AG09319 (cell line): ENCODE measurements at places on chromosomes 11 and 22.
A peak's percentile ranks its signal among the peaks of the same experiment; 100 is the strongest.

DNA sequence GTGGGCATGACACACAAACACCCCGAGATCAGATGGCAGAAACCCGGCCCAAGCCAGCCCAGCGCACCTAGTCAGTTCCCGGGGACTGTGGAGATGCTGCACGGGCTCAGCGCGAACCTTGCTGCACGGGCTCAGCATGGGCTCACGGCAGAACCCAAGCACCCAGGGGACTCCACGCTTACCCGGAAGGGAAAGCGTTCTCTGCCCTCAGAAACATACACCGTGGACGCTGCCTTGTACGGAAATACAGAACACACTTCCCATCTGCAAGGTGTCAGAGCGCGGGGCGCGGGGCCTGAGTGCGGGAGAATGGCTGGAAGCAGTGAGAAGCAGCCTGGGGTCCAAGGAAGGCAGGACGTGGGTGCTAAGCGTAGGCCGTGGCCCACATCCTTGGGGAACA lies 319.9 kb downstream of the NTM start:
- DNase-seq, result no peak

GRCh38 chr11:128039140-128040021 lies 548.0 kb downstream of the ETS1 start:
- DNase-seq, result peak; percentile 91

DNA sequence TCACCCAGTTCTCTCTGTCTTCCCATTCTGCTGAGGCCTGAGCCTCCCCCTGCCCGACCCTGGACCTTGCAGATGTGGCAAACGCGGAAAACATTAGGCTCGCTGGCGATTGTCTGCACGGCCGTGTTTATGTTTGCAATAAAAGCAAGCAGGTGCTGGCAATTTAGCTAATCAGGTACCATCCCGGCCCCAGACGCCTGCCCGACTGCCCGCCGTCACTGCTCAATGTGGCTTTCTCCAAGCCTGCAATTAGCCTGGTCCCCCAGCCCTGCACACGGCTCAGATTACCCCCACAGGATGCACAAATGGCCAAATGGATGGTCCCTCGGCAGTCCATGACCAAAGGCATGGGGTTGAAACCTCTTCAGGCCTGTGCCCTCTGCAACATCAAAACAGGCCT lies 259.7 kb downstream of the MN1 start:
- no peak for DNase-seq

DNA sequence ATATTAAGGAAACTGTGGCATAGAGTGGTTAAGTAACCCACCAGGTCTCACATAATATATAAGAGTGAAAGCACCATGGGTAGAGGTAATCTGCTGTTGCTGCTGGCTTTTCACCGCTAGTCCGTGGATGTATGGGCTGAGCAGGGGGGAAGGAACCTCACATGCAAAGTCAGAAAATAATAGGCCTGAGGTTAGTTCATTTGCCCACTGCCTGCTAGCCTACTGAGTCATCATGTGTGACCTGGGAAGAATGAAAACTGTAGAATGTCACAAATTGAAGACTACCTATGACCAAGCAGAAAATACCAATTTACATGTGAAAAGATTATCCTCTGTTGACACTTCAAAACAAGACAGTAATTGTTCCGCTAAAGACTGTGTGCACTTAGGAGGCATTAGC lies 560.1 kb upstream of the FAT3 start:
- no peak for DNase-seq

GRCh38 chr22:26065847-26066246 lies 103.4 kb upstream of the SEZ6L start:
- DNase-seq, result no peak

- DNase-seq, result no peak
Observed at GRCh38 chr11:80297858-80298632, 857.2 kb upstream of the TENM4 start.

- no peak for DNase-seq
Observed at GRCh38 chr11:84316866-84317555, 1030.8 kb upstream of the CCDC90B start.

- DNase-seq, result no peak
Observed at GRCh38 chr11:110121204-110121603, 28.0 kb downstream of the ZC3H12C start.

DNA sequence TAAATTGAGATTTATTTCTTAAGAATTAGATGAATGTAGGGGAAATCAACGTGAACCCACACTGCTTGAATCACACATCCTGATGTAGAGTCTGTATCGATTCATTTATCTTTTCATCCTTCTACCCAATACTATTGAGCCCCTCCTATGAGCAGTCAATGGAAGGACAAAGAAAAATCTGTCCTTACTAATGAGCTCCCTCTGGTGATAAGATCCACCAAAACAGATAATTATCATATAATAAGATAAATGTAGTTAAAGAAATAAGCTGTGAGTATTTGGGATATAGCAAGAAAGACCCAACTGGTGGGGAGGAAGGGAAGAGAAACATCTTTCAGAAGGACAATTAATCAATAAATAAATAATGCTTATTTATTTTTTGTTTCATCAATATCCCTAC lies 385.1 kb upstream of the CCDC90B start:
- no peak for DNase-seq

- no peak for DNase-seq
Observed at GRCh38 chr11:109203176-109203575, 218.8 kb upstream of the C11orf87 start.

DNA sequence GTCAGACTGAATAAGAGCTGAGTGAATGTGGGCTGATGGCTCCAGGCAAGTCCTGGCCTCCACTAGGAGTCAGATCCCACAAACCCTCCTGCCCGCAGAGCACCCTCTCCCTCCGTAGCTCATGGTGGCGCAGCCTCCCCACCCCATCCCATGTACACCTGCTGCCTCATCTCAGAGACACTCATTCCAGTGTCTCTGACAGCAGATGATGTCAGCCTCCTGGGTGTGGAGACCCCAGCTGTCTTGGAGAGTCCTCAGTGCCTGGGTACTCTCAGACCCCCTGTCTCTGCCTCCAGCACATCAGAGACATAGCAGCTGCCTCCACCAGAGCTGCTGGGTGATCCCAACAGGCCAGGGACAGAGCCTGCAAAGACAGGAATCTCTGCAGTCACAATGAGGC lies 9.5 kb downstream of the IGLL5 start:
- DNase-seq, result no peak

DNA sequence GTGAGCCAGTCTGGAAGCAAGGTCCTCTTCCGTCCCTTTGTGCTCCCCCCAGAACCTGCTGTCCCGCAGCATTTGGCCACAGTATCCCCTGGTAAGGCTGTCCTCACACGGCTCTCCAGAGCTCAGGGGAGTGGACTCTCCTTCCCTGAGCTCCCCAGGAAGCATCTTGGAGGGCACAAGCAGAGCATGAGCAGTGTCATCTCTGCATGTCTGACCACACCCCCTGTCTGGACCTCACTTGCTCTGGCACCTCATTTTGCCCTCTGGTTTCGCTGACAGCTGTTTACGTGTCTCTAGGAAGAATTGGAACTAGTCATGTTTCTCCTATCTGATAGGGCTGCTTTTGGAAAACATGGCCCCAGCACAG lies 15.5 kb downstream of the DCPS start:
- no peak for DNase-seq

DNA sequence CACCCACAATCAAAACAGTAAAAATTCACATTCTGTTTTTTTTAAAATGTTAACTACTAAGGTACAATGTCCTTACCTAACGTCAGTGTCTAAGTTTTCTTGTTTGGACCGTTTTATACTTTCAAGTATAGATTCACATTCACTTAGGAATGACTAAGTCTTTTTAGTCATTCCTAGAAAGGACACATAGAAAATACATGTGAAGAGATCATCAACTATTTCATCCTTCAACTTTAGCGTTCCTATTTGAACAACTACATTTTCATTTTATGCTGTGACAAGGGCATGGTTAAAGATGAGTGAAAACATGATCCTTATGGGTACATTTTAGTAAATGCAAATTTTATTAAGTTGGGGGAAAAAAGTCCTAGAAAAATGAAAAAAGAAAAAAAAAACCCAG lies 62.8 kb downstream of the DDX10 start:
- DNase-seq, result no peak

- no peak for DNase-seq
Observed at GRCh38 chr11:60921777-60922335, 2.4 kb upstream of the TMEM132A start.

- DNase-seq, result no peak
Observed at GRCh38 chr11:121389651-121390050, 62.5 kb upstream of the SORL1 start.

DNA sequence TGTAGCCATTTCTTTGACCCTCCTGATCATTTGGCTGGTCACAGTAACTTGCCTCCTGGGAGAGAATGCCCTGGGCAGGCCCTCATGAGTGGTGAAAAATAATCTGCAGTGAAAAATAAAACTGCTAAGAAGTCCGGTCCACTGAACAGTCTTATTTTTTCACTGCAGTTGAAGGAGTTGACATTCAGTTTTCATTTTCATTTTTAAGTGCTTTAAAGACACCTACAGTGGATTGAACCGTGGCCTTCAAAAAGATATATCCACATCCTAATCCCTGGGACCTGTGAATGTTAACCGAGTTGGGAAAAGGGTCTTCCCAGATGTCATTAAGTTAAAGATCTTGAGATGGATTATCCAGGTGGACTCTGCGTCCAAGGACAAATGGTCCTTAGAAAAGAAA lies 153.6 kb upstream of the GRK3 start:
- no peak for DNase-seq

GRCh38 chr11:104531894-104532293 lies 366.4 kb downstream of the CASP12 start:
- DNase-seq, result no peak

DNA sequence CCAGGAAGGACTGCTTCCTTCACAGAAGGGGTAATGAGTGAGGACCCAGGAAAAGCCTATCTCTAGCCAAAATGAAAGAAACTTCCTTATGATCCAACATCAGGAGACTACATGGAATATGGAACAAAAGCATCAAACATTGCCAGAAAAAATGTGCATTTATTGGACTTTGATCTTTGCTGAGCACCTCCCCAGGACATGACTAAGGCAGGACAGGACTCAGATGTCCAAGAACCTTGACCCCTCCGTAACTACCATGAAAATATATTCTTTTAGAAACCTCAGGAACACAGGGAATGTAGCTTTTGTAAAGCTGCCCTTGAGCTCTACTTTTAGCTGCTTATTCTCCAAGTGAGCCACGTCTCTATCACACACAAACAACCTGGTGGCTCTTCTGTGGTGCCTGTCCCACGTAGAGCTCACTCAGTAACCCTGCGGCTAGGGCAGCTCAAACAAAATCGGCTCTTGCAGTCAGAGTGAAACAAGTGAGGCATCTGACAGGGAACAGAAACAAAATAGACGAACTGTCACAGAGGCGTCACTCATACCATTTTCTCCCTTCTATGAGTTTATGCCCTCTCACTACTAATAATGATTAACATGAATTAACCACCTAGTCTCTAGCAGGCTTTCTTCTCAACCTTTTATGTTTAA lies 471.5 kb upstream of the API5 start:
- DNase-seq, result no peak

- DNase-seq, result no peak
Observed at GRCh38 chr22:39299829-39300178, 19.6 kb downstream of the RPL3 start.

GRCh38 chr11:10526974-10527918 lies 13.7 kb downstream of the RNF141 start:
- DNase-seq, result no peak

DNA sequence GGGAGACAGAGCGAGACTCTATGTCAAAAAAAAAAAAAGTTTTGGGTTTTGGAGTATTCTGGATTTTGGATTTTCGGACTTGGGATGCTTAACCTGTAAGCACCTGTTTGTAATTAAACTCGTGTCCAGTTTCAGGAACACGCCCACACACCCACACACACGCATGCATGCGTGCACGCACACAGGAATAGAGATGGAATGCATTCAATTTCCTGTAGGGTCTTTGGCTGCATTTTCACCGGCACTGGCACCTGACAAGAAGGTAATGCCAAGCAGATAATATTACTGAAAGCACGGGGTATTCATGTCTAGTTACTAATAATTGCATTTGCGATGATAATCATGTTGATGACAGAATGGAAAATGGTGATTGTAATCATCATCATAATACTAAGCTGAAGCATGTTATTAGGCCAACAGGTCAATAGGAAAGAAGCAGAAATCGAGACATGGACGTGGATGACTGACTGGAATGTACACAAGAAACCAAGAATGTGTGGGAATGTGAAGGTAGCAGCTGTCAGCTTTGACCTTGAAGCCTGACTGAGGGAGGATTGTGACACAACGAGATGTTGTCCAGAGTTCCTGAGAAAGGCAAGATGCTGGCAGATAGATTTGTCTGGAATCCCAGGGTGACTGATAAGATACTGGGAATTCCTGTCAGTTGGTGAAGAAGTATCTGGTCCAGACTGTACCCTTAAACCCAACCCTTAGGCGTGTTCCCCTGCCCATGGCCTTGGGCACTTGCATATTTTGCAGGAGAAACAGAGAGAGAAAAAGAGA lies 108.6 kb downstream of the SYN3 start:
- no peak for DNase-seq

DNA sequence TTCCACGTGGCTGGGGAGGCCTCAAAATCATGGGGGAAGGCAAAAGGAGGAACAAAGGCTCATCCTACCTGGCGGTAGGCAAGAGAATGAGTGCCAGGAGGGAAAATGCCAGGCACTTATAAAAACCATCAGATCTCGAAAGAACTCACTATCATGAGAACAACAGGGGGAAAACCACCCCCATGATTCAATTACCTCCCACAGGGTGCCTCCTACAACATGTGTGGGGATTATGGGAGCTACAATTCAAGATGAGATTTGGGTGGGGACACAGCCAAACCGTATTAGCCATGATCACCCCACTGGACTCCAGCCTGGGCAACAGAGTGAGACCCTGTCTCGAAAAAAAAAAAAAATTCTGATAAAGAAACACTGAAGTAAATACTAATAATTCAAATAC lies 87.1 kb downstream of the FCHSD2 start:
- DNase-seq, result no peak

DNA sequence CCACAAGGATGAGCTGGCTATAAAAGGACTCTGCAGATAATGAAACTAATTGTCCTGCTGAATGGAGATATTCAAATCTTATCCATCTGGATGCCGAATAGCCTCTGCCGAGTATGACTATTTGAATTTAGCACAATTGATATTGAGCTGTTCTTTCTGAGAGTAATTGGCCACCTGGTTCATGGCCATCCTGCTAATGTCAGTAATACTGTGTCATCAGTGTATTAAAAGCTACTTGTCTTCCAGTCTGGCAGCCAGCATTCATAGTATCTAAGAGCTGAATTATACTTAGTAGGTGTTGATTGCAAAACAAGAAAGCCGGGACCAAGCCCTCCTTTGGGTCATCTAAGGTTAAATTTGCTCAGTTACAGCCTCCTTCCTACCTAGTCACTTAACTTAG lies 310.7 kb upstream of the NCAM1 start:
- DNase-seq, result no peak
